NCI-H446 treated with DMSO at 0.1 percent for 48 hours (cell line): ENCODE measurements at places on chromosomes 1 and 21.
A peak's percentile ranks its signal among the peaks of the same experiment; 100 is the strongest.

GRCh38 chr1:154595621-154596020, 12.4 kb downstream of the ADAR start:
- DNase-seq, result no peak

GRCh38 chr1:163069655-163070277, 605 bp downstream of the RGS4 start:
- no peak for DNase-seq

DNA sequence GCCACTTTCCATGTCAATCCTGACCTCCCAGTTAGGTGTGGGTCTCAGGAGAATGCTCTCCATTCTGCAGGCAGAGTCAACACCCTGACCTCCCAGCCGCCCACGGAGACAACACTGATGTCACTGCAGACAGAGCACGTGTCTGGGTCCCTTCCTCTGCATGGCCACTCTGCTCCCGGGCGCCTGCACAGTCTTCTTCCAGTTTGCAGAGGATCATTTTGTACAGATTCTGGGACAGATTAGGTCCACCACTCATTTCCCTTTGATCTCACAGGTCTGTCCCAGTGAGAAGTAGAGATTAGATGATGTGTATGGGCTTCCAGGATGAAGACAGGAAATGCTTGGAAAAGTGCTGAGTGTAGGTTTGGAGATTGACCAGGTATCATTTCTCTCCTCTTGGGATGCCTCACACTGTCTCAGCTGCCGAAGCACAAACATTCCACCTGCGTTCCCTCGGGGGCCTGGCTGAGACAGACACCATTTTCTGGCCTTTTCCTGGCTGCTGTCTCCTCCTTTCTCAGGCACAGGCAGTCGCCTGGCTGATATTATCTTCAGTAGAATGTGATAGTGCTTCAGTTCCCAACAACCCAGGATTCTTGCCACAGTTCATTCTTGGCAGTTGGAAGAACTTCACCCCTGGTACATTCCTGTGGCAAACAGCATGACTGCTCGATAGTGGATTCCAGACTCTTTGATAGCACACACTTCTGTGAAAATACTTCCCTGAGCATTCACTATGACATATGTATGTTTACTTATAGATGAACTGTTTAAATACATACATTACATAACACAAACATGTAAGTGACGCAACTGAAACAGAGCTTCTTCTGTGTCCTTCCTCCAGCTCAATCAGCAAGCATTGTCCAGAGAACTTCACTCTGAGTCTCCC, 7.9 kb downstream of the MYBPHL start:
- DNase-seq, result no peak

DNA sequence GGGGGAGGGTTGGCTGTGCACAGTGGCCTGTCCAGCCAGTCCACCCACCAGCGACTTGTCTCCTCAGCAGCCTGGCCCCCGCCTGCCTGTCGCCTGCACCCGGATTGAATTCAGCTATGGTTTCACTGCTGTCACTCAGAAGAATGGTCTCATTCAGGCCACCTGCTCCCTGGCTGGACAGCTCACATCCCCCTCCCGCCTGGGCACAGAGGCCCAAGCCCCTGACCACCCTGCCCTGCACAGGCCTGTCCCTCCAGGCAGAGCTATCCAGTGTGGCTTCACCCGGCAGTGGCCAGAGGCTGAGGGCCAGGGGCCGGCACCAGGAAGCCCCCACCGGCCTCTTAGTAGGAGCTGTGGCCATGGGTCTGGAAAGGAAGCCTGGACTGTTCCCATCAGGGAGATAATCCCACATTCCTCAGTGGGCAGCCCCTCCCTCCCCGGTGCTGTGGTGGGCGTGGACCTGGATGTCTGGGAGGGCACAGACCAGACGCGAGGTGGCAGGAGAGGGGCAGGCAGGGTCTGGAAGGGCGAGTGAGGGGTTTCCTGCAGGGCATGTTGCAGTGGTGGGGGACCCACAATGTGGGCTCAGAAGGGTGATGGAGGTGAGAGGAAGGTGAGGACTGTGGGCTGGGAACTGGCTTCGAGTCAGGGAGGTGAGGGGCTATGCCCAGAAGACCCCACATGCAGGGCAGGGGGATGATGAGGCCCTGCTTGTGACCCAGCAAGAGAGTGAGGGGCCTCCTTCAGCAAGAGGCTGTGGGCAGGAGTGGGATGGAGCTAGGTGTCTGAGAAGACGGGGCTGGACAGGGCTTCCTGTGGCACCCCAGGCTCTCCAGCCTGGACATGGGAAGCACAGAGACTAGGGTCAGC, 30.4 kb downstream of the WNT9A start:
- DNase-seq, result no peak

- DNase-seq, result no peak
These were observed 97.9 kb upstream of the KIF26B start for GRCh38 chr1:245056913-245057312.

- no peak for DNase-seq
These were observed 86.3 kb downstream of the GLIS1 start for GRCh38 chr1:53652441-53653199.

DNA sequence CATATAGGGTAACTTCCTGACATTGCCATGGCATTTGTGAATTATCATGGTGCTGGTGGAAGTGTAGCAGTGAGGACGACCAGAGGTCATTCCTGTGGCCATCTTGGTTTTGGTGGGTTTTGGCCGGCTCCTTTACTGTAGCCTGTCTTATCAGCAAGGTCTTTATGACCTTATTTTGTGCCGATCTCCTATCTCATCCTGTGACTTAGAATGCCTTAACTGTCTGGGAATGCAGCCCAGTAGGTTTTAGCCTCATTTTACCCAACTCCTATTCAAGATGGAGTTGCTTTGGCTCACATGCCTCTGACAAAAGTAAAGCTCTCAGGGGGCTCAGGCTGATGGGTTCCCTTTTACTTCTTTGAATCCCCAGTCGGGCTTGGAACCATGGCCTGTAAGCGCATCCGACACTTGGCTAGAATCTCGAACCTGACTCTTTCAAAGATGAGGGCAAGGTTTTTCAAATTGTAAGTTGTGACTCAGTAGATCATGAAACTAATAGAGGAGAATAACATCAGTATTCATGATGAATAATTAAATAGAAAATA, 85.0 kb downstream of the GALNT2 start:
- no peak for DNase-seq

DNA sequence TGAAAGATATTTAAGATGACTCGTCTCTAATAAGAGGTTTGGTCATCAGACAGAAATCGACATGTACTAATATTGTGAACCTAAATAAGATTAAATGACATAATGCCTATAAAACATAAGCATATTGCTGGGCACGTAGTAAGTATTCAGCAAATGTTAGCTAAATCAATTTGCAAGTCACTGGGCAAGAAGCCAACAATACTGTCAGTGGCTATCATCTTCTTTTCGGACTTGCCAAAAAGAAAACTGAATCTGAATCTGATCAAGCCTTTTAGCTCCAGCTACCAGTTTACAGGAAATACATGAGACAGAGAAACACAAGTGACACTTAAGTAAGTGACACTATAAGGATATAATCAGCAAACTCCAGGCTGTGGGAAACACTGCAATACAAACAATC, 46.0 kb downstream of the RPL5 start:
- DNase-seq, result peak; percentile 83

DNA sequence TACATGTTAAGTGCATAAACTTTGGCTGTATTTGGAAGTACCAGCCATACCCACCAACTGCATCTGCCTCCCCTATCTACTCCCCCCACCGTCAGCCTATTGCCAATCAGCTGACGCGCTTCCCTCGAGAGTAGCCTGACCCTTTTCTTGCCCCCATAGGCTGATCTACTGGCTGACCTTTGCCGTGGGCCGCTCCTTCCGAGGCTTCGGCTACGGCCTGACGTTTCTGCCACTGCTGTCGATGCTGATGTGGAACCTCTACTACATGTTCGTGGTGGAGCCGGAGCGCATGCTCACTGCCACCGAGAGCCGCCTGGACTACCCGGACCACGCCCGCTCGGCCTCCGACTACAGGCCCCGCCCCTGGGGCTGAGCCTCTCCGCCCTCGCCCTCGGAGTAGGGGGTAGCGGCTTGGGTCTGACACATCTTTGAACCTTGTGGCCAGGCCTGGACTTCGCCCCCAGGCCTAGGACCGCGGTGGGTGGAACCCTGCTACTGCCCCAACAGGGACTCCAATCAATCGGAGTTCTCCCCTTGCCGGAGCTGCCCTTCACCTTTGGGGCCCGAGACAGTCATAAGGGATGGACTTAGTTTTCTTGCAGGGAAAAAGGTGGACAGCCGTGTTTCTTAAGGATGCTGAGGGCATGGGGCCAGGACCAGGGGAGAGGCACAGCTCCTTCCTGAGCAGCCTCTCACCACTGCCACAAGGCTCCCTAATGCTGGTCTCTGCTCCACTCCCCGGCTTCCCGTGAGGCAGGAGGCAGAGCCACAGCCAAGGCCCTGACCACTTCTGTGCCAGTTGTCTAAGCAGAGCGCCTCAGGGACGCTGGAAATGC, 4.0 kb downstream of the GLMP start:
- DNase-seq, result no peak

DNA sequence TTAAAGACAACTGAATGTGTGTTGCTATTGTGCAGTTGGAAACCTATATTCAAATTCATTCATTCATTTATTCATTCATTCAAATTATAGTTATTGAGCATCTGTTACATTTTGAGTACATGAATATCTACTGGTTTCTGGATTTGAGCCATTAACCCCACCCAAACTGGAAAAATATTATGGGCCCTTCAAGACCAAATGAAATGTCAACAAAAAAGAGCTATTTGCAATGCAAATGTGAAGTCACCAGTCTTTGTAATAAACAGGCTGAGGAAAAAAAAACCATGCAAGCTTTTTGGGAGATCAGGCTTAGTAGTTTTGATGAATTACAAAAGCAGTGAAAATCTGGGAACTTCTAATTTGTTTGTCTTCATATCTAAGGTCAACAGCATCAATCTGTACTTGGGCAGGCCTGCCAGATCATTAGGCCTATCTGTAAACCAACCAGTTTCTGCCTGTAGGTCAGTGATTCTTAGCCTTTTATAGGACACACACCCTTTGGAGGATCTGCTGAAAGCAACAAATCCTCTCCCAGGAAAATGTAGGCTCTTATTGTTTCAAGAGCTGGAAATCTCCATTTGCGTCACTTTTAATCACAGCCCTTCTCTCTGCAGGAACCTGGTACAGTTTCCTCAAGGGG, 134.7 kb downstream of the FAM78B start:
- DNase-seq, result peak; percentile 9

DNA sequence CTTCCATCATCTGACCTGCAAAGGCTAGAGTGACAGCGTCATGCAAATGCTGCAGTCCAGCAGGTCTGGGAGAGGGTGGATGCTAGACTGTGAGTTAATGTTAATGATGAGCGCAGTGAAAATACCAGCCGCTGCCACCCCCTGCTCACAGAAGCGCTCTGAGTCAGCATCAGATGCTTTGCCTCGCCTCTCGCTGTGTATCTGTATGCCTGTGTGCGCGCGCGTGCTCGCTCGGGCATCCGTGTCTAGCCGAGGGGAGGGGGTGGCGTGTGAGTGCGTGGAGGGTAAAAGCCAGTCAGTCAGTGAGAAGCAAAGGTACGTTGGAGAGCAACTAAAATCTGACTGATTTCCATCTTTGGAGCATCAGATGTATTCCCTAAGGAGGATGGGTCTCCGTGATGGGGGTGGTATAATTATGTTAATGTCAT, 858.7 kb downstream of the USP25 start:
- DNase-seq, result peak; percentile 86

- DNase-seq, result no peak
These were observed 25.1 kb upstream of the TINAGL1 start for GRCh38 chr1:31551208-31551607.

GRCh38 chr1:209929751-209930150, 8.3 kb upstream of the SYT14 start:
- no peak for DNase-seq

DNA sequence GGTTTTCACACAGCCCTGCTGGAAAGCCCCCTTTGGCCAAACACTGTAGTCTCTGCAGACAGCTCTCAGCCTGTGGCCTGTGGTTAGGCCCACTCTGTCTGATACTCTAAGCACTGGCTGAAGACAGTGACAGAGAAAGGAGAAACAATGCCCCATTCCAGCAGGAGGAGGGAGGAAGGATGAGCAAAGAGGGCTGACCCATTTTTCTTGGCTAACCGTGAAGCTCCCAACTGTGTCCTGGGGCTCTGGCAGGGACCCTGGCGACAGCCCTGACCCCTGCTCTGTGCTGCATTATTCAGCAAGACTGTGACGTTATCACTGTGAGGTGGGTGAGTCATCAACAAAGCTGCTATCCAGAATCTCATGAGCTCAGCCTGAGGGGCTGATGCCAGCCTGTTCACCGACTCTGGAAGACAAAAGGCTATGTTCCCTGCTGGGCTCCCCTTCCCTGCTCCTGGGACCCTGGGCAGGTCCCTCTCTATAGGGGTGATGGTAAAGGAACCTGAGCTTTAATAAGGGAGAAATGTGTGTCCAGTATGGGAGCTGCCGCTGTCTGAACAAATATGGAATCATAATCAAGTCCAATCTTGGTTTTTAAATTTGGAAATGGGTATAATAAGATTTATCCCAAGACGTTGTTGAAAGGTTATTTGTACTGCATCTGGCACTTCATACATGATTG, 107.0 kb downstream of the RHOU start:
- DNase-seq, result peak; percentile 43

DNA sequence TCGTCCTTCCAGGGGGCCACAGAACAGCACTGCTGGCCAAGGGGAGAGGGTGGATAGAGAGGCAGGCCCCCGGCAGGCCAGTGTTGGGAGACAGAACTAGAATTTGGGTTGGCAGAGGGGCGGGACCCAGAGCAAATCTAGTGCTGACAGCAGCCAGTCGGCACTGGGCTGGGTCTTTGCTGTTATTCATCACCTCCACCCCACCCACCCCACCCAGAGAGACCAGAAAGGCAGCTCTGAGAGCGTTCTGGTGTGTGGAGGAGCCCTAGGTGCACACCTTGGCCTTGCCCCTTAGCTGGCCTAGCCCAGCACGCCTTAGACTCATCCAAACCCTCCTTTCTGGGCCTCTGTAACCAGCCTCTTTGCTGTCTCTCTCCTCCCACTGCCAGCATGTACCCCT, 6.4 kb upstream of the PKP1 start:
- no peak for DNase-seq

GRCh38 chr21:25750085-25750484, 15.3 kb downstream of the GABPA start:
- no peak for DNase-seq

- no peak for DNase-seq
These were observed 18.0 kb downstream of the PTPRU start for GRCh38 chr1:29254346-29254745.

DNA sequence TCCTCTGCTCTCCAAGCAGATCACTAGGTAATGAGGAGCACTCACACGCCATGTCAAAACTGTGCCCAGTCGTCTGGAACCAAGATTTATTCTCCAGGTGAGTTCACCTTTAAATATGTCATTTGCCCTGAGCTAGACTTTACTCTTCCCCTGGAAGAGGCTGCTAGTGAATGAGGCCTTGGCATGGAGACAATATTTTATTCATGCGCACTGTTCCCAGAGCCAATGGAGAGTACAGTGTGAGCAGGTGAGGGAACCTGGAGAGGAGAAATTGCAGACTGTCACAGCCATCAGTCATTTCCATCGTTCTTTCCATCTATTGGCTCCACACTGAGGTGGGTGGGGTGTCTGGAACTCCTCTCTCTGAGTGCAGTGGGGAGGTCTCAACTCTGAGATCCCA, 333.6 kb downstream of the KCNH1 start:
- DNase-seq, result no peak
